ENCODE measurements at places on chromosomes 1 and 21.

DNA sequence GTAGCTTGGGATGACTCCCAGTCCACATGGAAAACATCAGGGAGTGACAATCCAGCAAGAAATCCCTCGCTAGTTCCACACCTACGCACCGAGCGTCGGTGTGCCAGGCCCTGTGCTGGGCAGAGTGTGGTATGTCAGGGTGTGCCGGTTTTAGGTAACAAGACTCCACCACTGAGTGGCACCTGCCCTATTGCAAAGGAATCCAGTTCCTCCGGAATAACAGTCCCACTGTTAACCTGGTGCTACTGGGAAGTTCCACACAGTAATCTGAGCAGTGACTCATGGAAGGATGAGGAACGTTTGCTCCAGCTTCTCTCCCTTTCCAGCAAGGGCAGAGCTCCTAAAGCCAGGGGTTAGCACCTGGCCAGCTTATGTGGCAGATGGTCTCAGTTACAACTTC is 14.3 kb downstream of the RNF207 start:
- DNase-seq = no peak

DNA sequence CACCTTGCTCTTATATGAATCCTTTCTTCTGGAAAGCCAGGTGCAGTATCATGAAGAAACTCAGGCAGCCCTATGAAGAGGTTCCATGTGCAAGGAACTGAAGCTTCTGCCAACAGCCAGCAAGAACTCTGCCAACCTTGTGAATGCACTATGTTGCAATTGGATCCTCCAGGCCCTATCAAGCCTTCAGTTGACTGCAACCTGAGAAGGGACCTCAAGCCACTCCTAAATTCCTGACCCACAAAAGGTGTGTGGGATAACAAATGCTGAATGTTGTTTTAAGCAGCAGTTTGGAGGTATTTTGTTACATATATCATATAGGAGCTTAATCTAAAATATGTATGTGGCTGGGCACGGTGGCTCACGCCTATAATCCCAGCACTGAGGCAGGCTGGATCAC is 84.0 kb downstream of the RERE start:
- no peak for DNase-seq

- no peak for DNase-seq
Observed at GRCh38 chr1:35894183-35894582, 11.2 kb downstream of the AGO1 start.

GRCh38 chr1:202005958-202006357 is 4.4 kb upstream of the ELF3 start:
- no peak for DNase-seq

Measured in NCI-H1417 treated with DMSO at 0.1 percent for 48 hours (cell line).